Articular chondrocyte of knee joint (primary cell): ENCODE measurements at places on chromosomes 1 and 21. TPM values are rescaled to one million over a fixed set of nuclear protein-coding genes. Genes with fewer than 3 reads are reported as not detected.

Gene HMGCS2
- total RNA-seq = not detected in 2 replicates

Gene COL8A2
- 53.4 and 60.5 TPM in 2 replicates for total RNA-seq

Gene RIPPLY3
- total RNA-seq = 0.11 TPM in 1 of 2 replicates, not detected in the other

Gene TP73
- total RNA-seq = 0.22 TPM in 1 of 2 replicates, not detected in the other

Gene HTR6
- 0.11 TPM in 1 of 2 replicates, not detected in the other for total RNA-seq

Gene PTPRU
- 10.6 and 12.5 TPM in 2 replicates for total RNA-seq

Gene EDARADD
- total RNA-seq = 1.2 and 1.6 TPM in 2 replicates

Gene CYP4X1
- 1.3 and 2.1 TPM in 2 replicates for total RNA-seq

Gene FBLIM1
- 26.7 and 29.4 TPM in 2 replicates for total RNA-seq

Gene XCL1
- not detected in 2 replicates for total RNA-seq

Gene RO60
- 123 TPM in 2 replicates for total RNA-seq

Gene SUCO
- total RNA-seq = 37.8 and 40.8 TPM in 2 replicates

Gene MCOLN3
- total RNA-seq = 7.8 and 13.7 TPM in 2 replicates

Gene OPRD1
- under 0.01 TPM in 1 of 2 replicates, not detected in the other for total RNA-seq

Gene E2F2
- 1.2 and 2.6 TPM in 2 replicates for total RNA-seq

Gene LCE1C
- not detected in 2 replicates for total RNA-seq

Gene FAM131C
- total RNA-seq = 0.26 TPM in 1 of 2 replicates, not detected in the other

Gene OR6K3
- total RNA-seq = not detected in 2 replicates

Gene PRKACB
- total RNA-seq = 31.0 and 35.0 TPM in 2 replicates

Gene DNAJC28
- total RNA-seq = 3.1 and 3.5 TPM in 2 replicates

Gene OR2L3
- total RNA-seq = not detected in 2 replicates

Gene F13B
- not detected in 2 replicates for total RNA-seq

Gene LCE3E
- total RNA-seq = not detected in 2 replicates

Gene CTNNBIP1
- 17.2 and 19.7 TPM in 2 replicates for total RNA-seq

Gene SLFNL1
- 0.43 and 0.65 TPM in 2 replicates for total RNA-seq

Gene GFI1
- total RNA-seq = under 0.01 TPM in 1 of 2 replicates, not detected in the other
